ENCODE measurements at places on chromosomes 2 and 18.

DNA sequence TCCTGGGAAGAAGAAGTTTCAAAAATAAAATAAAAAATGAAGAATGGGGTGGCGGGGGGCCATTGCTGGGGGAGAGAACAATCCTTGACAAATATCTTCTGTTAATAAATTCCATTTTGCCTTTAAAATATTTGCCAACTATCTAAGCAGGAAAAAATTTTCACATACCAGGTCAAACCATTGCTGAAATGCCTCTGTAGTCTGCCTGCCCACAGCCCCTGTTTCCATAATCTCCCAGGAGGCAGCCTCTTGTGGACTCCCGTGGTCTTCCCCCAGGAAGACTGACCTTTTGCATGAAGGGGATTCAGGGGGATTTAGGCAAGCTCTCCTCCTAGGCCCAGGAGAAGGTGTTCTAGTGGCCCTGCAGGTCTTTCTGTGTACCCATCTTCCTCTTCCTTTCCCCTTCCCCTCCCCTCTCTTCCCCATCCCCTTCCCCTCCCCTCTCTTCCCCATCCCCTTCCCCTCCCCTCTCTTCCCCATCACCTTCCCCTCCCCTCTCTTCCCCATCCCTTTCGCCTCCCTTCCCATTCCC is 61.0 kb downstream of the RPL37A start:
- DNase-seq, result no peak

DNA sequence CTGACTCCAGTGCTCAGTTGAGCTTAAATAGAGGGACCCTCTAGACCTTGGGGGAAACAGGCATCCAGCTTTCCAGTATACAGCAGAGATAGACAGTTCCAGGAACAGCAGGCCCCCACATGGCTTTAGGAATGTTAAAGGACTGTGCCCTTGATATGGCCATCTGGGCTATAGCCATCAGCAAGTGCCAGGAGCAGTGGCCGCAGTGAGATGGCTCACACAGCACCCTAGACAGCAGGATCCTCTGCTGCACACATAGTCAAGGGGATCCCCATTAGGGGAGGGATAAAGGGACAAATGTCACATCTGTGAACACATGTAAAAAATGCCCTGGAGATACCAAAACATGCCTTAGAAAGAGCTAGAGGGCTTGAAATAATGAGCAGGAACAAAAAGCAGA is 213.4 kb downstream of the PTH2R start:
- DNase-seq, result no peak

- DNase-seq, result no peak
Observed at GRCh38 chr2:42133771-42134195, 35.4 kb upstream of the EML4 start.

GRCh38 chr2:134119713-134120405 is 134.0 kb upstream of the MGAT5 start:
- DNase-seq, result peak; percentile 45

GRCh38 chr2:101041413-101041812 is 39.3 kb downstream of the RPL31 start:
- DNase-seq, result no peak

DNA sequence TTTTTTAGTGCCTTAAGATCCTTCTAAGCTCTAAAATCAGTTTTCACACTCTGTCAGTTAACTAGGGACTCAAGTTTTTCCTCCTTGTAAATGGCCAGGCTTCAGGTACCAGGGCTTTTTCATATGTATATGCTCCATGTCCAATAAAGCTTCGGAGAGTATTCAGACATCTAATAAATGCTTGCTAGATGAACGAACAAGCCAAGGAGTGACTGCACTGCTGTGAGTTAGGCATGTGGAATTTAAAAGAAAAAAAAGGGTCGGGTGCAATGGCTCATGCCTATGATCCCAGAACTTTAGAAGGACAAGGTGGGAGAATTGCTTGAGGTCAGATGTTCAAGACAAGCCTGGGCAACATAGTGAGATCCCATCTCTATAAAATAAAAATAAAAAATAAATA is 81.9 kb downstream of the CDH2 start:
- no peak for DNase-seq

- no peak for DNase-seq
Observed at GRCh38 chr18:23099621-23100020, 35.7 kb upstream of the CABLES1 start.

DNA sequence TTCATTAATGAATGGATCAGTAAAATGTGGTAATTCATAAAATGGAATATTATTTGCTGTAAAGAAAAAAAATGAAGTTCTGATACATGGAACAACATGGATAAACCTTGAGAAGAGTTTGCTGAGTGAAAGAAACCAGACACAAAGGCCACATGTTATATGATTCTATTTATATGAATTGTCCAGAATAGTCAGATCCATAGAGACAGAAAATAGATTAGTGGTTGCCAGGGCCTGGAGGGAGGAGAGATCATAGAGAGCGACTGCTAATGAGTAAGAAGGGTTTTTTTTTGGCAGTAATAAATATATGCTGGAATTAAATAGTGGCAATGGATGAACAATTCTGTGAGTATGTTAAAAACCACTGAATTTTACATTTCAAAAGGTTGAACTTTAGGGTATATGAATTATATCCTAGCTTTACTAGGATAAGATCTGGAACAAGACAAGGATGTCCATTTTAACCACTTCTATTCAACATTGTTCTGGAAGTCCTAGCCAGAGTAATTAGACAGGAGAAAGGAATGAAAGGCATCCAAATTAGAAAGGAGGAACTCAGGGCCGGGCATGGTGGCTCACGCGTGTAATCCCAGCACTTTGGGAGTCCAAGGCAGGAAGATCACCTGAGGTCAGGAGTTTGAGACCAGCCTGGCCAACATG is 48.8 kb downstream of the MAPRE2 start:
- no peak for DNase-seq

All from CMK (cell line).